ENCODE measurements at places on chromosomes 3 and 15.
A peak's percentile ranks its signal among the peaks of the same experiment; 100 is the strongest.

DNA sequence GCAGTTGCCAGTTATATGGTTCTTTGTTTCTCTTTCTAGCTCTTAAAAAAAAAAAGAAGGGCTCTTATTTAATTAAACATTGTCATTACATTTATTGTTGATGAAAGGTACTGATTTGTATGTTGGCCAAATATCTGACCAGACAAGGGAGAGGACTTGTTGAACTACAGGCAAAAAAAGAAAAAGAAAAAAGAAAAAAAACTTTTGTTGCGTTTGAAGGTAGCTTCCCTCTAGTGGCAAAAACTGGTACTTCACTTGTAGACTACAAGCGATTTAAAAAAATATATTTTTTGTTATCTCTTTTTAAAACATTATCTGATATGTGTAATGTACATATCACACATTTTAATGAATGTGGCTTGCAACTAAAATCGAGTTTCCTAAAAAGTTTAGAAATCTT lies 280.6 kb downstream of the ROBO2 start:
- no peak for DNase-seq

DNA sequence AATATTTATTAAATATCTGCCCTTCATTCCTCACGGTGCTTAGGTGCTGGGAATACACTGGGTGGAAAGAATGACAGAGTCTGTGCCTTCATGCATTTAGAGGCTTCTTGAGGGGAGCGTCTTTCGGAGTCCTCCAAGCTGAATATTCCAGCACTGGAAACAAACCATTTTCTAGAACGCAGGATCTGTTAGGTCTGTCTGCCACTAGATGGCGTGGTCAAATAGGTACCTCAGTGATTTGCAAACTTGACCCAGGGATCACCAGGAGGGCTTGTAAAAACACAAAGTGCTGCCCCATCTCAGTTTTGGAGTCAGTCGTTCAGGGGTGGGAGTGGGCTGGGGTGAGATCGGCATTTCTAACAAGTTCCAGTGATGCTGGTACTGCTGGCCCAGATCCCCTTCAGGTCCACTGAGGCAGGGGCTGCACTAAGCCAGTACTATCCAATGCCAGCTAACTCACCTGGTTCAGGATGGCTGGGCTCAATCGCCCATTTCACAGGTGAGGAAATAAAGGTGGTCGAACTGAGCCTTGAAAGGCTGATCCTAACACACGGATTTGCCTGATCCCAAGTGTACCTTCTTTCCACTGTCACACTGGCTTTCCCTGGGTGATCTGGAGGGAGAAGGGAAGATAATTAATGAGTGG lies 14.8 kb downstream of the ARNT2 start:
- DNase-seq: no peak

GRCh38 chr3:146646261-146646660 lies 41.1 kb upstream of the PLSCR5 start:
- no peak for DNase-seq

DNA sequence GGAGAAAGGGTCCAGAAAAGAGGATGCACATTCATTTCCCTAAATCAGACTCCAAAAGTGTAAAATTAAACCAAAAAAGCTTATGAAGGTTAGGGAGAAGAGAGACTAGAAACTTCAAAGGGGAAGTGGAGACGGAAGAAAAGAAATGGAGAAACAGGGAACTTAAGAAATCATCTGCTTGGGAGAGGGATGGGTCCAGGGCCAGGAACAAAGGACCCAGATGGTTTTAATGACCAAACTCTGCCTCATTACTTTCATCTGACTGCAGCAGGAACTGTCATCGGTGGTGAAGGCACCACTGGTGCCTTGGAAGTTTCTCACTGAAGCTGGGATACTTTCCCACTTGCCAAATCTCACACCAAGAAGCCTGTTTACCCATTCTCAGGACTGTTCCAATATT lies 70.5 kb upstream of the SLC4A7 start:
- DNase-seq: no peak

DNA sequence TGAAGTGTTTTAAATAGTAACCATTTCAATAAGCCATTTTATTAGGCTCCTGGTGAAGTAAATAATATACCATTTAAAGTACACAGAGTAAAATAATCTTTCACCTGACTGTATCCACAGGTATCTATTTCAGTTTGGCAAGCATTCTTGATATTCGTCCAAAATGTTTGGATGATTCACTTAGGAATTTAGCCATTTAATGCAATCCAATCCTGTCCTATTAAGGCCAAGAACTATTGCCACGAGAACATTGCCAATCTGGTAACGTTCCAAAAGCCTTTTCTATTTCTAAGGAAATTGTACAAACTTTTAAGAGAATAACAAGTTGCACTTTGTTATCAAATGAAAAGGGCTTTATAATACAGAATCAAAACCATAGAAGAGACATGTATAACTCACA lies 209.8 kb upstream of the THRB start:
- DNase-seq: no peak

- DNase-seq: peak; percentile 66
Observed at GRCh38 chr15:74620636-74621545, 5.3 kb downstream of the CLK3 start.

GRCh38 chr3:160253298-160253697 lies 28.1 kb downstream of the C3orf80 start:
- no peak for DNase-seq

DNA sequence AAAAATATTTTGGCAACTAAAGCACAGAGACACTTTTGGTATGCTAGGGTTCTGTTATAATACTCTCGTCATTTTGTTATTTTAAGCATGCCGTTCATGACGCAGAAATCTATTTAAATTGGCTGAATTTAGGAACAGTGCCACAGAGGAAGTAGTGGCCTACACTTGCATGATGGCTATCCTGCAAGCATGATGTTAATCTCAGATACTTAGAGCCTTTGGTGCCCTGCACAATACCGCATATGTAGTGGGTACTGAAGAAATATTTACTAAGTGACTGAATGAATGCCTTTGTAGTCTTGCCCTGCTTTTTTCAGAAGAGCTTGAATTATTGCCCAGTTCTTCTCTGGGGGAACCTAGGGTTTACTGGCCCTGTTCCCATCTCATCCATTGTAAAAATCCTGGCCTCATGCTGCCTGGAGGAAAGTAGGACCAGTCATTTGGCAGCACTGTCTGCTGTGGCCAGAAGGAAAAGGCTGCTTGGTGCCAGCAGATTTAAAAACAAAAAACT lies 79.0 kb downstream of the SERPINI1 start:
- no peak for DNase-seq

DNA sequence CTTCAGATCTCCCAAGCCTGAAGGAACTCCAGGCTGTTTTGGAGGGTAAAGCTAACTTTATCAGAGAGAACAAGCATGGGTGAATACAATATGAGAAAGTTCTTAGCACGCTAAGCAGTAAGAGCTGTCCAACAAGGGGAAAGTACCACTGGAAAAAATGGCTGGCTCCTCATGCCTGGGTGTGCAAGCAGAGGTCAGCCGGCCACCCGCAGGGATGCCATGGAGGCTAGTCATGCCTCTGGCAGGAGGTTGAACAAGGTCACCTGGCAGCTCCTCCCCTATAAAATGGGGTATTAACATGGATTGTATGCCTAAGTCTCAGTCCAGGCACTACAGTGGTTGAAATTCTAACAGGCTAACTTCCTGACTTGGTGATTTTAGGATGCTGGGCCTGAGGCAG lies 75.4 kb upstream of the SLC6A1 start:
- no peak for DNase-seq

DNA sequence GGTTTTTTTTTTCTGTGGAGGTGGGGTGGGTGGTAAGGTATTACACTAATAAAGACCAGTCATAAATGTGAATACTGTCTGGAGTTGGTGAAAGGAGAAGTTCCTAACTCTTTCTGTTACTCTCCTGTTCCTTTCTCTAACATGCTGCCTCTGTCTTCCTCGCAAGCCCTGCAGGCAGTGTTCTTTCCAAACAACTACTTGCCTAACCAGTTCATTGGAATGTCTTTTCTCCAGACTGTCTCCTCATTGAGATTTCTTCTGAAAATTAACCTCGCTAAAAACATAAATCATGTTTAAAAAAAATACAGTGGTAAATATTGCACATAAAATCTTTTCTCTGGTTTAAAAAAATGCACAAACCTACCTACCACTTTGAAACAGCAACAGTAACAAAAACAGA lies 135.2 kb downstream of the TP63 start:
- no peak for DNase-seq

DNA sequence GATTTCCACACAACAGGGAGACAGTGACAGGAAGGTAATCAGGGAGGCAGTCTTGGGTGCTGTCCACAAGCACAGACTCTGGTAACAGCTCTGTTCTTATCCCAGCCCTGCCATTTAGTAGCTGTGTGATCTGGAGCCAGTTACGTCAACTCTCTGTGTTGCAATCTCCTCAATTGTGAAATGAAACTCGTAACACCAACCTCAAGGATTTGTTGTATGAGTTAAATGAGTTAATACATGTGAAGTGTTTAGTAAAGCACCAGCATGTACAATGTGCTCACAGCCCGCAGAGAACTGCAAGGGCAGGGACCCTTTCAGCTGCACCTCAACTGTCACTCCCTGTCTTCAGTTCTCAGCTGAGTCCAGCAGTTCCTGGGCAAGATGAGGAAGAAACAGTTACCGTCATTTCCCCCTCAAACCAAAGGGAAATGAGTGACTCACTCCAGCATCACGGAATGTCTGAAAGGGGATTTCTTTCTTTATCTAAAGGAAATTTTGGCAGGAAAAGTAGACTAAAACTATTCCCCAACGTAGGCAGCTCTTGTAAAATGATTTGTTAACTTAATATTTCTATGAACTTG lies 39.9 kb upstream of the MB21D2 start:
- DNase-seq: no peak

DNA sequence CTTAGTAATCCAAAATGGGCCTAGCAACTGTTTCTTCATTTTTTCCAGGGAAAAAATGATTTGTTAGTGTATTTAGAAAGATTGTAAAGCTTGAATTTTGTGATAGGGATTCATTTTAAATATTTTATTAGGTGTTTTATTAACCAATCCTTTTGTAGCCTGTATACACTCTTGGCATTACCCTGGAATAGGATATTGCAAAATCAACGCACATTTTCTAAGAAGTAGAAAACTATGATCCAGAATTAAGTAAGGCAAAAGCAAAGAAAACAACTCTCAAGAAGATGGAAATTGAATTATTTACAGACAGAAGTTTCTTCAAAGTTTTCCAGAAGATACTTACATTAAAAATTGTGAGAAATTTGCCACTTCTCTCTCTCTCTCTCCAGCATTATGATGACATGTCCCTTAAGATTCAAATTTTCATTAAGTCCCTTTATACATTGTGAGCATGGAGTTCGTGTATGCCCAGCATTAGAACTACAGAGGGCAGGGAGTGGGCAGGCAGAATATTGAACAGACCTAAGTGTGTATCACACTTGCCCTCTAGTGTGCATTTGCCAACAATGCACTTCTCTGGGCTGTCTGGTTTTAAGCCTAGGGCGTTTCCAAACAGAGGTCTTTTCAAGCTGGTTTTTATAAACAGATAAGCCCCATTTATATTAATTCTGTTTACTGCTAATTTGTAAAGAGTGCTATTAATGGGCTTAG lies 28.5 kb upstream of the CMSS1 start:
- no peak for DNase-seq

DNA sequence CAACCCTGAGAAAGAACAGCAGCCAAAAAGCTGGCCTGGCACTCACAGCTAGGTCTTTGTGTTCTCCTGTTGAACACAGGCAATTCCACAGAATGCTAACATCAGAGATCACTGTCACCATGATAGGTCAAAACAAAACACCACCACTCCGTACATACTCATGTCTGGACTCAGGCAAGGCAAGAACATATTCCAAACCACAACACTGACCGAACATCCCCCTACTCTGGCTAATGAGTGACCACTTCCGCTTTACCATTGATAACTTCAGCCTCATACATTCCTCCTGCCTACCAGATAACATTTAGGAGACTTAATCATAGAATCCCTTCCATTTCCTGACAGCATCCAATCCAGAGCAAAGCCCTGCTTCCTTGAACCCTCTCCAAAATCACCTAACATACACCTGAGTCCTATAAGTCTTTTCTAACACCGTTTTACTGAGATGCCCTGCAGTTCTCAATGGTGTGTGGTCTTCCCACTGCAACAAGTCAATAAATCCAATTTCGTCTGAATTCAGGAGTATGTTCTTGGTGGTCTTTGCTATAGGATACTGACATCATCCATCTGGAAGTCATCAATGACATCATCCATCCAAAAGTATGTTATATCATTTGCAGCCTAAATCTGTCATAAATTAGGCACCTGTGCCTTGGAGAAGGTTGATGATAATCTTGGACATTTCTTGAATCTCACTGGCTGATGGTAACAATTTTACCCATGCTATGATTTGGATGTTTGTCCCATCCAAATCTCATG lies 23.7 kb downstream of the RIOX2 start:
- DNase-seq: no peak

DNA sequence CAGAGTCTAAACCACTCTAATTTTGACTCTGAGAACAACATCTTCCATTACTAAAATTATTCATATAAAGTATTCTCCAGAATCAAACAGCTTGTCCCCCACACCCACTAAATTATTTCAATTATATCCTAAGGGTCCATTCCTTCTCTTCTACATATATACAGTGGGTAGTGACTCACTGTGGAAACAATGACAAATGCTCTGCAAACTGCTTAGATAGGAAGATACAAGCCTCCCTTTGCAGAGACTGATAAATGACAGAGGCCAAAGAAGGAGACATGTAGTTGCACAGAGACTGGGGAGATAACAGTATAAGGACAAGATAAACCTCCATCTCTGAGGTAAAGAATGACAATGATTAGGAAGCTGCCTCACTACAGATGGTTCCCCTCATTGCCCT lies 1087.4 kb downstream of the AGBL1 start:
- DNase-seq: no peak

DNA sequence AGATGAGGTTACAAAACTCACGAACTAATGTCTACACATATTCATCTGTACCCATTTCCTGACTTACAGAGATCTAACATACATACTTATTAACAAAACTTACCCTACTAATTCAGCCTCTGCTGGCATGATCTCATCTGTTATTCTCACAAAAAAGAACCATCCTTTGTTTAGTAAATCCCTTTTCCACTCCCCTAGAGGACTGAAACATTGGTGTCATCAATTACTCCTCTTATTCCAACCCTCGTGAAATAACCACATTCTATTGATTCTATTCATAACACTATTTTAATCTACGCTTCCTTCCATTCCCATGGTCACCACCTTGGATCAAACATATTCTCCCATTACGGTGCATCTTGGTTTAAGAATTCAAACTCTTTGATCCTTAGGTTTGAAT lies 505.9 kb downstream of the SI start:
- DNase-seq: no peak

- DNase-seq: no peak
Observed at GRCh38 chr3:133996996-133997395, 32.7 kb downstream of the SLCO2A1 start.

DNA sequence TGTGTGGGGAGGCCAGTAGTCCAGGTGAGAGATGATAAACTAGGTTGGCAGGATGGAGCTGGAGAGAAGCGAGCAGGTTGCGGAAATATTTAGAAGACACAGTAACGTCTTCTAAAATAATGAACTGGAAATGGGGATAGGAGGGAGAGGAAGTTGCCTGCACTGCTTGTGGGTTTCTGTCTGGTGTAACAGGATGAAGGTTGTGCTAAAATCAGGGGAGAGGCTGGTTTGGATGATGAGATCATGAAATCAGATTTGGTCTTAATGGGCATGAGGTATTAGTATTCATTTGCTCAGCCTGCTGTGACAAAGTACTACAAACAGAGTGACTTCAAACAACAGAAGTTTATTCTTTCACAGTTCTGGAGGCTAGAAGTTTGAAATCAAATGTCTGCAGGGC lies 32.1 kb upstream of the TNFAIP8L3 start:
- no peak for DNase-seq

- DNase-seq: no peak
Observed at GRCh38 chr3:10280177-10280529, 12.6 kb downstream of the GHRL start.

GRCh38 chr3:196726788-196727675 lies 12.6 kb upstream of the PAK2 start:
- DNase-seq: no peak
